ENCODE measurements at places on chromosomes 6 and 20.

GRCh38 chr20:62368976-62369814, 2.1 kb upstream of the LAMA5 start:
- DNase-seq = no peak

DNA sequence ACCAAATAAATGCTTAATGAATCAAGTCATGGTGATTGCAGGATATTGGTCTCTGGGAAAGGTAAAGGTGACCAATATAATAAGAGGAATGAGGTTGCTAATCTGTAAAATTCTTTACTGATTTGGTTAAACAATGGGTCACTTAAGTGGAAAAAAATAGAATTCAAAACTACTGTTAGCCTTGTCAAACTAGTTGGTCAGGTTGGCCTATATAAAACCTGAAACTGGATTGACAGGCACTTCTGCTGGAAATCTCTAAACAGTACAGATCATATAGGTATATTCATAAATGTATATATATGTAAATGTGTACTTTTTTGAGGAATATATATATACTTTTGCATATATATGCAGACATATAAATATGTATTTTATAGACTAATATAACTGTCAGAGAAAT, 19.7 kb downstream of the PLCB4 start:
- DNase-seq = no peak

- DNase-seq = no peak
Measured at GRCh38 chr6:99608059-99608885, 1.6 kb downstream of the PRDM13 start.

DNA sequence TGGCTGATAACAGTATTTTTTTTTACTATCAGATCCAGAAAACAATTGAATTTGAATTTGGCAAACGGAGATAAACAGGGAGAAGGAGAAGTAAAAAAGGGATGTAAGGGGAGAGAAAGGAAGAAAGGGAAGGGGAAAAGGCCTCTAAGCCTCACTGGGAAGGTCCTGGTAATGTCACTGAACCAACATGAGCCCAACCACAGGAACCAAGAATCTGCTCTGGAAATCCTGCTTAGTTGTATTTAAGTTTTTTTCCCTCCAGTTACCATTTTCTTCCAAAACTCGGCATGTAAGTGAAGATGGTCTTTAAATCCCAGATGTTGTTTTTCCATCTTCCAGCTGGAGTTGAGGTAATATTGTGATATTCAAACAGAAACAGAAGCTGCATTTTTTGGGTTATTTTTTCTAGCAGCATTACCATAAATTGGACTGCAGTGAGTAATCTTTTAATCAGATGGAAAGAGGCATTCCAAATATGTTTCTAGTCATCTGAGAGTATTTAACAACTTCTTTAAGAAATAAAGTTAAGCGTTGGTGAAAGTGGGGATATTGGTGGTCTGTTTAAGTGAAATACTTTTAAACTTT, 91.1 kb downstream of the TXNDC5 start:
- DNase-seq = no peak

- no peak for DNase-seq
Measured at GRCh38 chr6:1738558-1739081, 128.9 kb downstream of the FOXC1 start.

- no peak for DNase-seq
Measured at GRCh38 chr6:113414511-113414910, 442.6 kb upstream of the MARCKS start.

GRCh38 chr6:157029980-157030690, 253.0 kb downstream of the ARID1B start:
- DNase-seq = no peak

- DNase-seq = no peak
Measured at GRCh38 chr6:124441450-124441849, 520.8 kb upstream of the RNF217 start.

DNA sequence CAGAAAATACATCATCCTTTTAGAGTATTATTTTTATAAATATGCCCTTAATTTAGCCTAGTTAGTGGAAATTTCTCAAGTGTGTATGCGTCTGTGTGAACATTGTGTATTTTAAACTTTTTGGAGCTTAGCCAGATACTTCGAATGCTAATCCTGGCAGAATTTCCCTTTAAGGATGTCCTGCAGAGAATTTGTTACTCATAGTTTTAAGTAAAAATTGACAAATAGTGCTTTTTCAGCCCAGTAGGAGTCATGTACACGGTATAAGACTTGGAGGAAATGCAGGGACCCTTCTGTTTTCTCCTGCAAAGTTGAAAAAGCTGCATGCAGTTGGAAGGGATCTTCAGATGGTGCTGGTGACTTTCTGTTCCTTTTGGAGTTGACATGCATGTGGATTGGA, at the start of gene FHL5:
FHL5 (plus strand) TSS at position 243 of the 400 bp plus-strand sequence. CDS start 40,486 bp downstream, outside the sequence.
- no peak for DNase-seq

DNA sequence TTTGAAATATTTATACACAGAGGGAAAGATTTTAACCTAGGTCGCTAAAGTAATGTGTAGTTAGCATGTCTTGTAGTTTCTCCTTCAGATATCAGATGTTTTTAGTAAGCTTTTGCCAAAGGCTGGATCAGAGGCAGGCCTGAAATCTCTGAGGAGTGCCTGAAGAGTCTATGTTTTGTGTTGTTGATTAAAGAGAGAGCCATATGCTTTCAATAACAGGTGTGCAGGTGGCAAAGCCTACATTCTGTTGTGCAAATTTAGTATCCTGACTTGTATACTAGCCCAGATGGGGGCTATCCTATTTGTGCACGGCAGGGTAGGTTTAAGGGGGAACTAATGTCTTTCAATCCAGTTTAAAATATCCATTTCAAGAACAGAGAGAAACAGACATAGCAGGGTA, 167.1 kb upstream of the ATXN1 start:
- DNase-seq = no peak

DNA sequence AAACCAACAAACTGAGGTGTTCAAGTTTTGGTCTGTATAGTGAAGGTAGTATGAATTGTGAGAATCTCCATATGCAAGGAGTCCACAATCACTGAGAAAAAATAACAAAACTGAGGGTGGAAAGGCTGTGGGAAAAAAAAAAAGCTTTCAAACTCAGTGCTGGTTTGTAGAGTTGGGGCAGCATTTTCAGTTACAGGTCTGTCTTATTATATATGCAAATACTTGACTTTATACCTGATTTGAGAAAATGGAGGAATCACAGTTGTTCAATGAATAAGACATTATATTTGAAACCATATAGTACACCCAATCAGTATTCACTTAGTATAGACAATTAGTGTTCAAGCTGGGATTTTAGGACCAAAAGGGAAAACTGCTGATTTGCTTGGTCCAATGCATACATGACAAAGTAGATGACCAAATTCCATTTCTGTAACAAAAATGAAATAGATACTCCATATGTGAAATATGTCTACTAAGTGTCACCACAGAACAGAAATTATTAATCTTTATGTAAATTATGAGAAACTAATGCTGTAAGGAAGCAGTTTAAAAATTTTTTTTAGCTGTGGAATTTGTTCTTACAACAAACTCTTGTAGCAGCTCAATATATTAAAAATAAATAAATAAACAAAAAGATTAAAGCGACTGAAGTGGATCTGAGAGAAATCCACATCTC, 187.7 kb downstream of the ASCC3 start:
- DNase-seq = no peak

GRCh38 chr6:37654727-37655500, 42.8 kb downstream of the MDGA1 start:
- no peak for DNase-seq

DNA sequence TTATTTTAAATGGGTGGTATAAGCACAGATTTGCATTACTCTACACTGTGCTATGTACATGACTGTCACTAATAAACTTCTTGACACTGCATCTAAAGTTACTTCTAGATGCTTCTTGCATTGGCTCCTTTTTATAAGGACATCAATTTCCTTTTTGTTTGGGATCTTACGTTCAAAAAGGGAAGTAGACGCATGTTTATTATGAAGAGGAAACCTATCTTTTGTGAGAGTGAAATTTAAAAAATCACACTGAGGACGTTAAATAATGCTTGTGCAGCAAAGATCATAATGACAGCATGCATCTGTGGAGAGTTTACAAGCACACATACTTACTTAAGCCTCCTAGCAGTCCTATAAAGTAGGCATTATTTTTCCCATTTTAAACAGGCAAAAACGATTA, 479.5 kb downstream of the CD83 start:
- DNase-seq = no peak
